ENCODE measurements at places on chromosomes 7 and 10. TPM values are rescaled to one million over a fixed set of nuclear protein-coding genes. Genes with fewer than 3 reads are reported as not detected.

DNA sequence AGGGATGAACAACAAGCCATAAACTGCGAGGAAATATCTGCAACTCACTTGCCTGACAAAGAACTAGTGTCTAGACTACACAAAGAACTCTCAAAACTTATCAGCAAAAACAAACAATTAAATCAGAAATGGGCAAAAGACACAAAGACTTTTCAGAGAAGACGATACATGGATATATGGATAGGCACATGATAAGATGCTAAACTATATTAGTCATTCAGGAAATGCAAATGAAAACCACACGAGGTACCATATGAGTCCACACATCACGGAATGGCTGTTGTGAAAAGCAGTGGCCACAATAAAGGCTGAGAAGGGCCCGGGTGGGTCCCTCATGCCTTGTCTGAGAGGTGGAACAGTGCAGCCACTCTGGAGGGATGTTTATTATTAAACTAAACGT is 267.8 kb downstream of the WDR37 start:
- no peak overlapping the region for H3K27ac ChIP-seq
- H3K4me3 ChIP-seq, result no peak overlapping the region
- no peaks in the 10 kb centered on the region for H3K36me3 ChIP-seq
- no peak for DNase-seq

DNA sequence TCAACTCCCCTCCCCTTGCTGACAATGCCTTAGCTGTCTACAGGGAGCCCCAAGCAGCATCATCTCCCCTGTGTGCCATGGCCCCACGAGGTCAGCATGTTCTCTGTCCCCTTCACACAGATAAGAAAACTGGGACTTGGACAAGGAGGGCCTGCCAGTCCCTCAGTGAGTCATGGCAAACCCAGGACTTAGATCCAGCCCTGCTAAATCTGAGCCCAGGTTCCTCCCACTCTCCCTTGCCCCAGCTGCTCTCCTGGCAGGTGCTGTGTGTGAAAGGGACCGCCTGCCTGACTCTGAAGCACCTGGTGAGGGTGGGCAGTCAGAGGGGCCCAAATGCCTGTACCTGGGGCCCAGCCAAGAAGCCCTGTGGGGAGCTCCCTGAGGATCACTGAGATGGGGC is 7.4 kb downstream of the CRHR2 start:
- no peak overlapping the region for H3K27ac ChIP-seq
- no peaks in the 10 kb centered on the region for H3K36me3 ChIP-seq
- H3K27me3 ChIP-seq, result no peaks in the 10 kb centered on the region
- H3K4me3 ChIP-seq, result no peak overlapping the region
- no peak for DNase-seq
- no peaks in the 10 kb centered on the region for H3K4me1 ChIP-seq

DNA sequence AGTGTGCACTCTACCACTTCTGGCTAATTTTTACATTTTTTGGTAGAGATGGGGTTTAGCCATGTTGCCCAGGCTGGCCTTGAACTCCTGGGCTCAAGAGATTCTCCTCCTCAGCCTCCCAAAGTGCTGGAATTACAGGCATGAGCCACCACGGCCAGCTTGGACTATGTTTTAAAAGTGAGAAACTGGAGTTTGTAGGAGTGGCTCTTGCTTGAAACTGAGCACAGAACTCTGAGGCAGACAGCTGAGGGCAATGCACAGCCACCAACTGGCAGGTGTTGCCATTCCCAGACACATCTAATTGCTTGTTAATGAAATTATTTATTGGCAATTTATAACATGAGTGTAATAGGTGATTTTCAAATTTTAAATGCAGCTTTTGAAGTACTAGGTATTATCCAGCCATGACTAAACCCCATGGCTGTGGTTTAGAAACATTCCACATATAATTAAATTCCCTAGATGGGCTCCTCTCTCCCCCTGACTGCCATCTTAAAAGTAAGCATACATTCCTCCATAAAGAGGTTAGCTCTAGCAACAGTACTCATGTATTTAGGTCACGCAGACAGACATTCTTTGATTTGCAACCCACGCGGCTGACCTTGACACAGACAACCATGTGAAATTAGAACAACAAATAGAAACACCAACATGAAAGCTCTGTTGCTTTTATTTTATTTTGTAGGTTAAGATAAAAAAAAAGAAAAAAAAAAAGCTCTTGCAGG is 19.8 kb downstream of the PANK1 start:
- no peak for DNase-seq
- no peak overlapping the region for H3K4me3 ChIP-seq
- no peaks in the 10 kb centered on the region for H3K27me3 ChIP-seq
- no peak overlapping the region for H3K27ac ChIP-seq

DNA sequence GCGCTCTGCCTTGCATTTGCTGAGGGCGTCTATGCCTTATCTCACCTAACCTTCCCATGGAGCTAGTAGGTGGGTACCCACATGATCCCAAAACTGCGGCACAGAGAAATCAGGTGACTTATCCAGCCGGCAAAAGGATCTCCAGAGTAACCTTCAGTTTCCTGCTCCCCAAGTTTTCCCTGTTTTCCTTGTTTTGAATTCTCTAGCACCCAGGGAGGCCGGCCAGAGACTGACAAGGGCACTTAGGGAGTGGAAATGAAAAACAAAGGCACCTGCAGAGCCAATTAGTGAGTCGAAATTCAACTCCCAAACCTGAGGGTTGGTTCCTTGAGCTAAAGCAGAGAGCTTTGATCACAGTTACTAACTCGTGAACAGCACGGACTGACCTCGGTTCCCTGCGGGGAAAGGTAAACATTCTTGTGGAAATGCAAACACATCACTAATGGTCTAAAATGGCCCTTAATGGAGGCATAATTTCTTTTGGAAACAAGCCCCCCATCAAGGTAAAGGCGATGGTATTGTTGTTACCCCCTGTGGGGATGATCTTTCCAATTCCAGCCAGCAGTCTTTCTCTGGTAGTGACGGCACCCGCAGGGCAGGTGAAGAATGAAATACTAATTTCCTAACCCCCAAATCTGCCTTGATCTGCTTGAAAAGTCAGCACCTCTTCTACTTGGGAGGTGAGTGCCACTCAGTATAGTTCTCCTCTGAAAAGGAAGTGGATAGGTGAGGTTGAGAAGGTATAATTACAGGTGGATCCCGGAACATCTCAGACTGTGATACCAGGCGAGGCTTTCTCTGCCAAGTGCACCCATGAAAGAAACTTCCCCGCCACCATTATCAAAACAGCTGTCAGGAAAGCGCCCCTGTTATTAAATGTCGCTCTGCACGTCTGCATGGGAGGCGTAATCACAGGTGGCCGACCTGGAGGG is 365.6 kb upstream of the AUTS2 start:
- H3K4me3 ChIP-seq, result no peak overlapping the region
- H3K4me1 ChIP-seq, result no peaks in the 10 kb centered on the region
- H3K27me3 ChIP-seq, result no peaks in the 10 kb centered on the region

DNA sequence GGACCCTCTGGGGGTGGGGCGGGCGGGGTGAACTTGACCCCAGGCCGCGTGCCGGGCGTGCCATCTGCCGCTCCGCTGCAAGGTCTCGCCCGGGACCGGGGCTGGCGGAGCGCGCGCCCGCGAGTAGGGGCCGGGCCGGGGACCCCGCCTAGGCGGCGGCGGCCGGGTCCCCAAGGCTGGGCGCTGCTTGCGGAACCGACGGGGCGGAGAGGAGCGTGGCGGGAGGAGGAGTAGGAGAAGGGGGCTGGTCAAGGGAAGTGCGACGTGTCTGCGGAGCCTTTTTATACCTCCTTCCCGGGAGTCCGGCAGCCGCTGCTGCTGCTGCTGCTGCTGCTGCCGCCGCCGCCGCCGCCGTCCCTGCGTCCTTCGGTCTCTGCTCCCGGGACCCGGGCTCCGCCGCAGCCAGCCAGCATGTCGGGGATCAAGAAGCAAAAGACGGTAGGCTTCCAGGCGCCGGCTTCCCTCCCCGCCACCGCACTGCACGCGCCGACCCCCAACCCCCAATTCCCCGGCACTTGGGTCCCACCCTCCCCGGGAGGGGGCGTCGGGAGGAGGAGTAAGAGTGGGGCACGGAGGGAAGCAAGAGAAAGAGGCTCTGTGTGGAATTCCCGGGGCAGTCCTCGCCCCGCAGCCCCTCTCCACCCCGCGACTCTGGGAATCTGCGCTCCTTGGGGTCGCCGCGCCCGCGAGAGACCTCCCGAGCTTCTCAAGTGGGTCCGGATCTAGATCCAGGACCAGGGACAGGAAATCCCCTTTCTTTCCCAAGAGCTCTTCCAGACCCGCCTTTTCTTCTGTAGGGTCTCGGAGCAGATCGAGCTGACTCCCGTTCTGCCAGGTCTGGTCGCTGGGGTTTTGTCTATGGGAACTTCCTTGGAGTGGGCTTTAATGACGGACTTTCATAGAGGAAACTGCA is at the start of gene PAPSS2:
TSS of gene PAPSS2 (plus strand) at position 308 of the 913 bp plus-strand sequence. CDS start at position 412, 104 bp downstream.
- peaks cover 9% of the 10 kb centered on the region for H3K4me1 ChIP-seq
- H3K36me3 ChIP-seq, result no peaks in the 10 kb centered on the region
- peak; percentile 51 for DNase-seq

- no peaks in the 10 kb centered on the region for H3K36me3 ChIP-seq
- no peak overlapping the region for H3K27ac ChIP-seq
- no peak for DNase-seq
These were observed 687.5 kb downstream of the SORCS3 start for GRCh38 chr10:105328503-105329133.

TRIM50 gene
- 0.27 TPM for total RNA-seq

TLX1 gene
- total RNA-seq, result not detected

CDC123 gene
- 33.7 TPM for total RNA-seq

FAM237B gene
- total RNA-seq, result not detected
